ENCODE measurements at places on chromosomes 11 and 22.

DNA sequence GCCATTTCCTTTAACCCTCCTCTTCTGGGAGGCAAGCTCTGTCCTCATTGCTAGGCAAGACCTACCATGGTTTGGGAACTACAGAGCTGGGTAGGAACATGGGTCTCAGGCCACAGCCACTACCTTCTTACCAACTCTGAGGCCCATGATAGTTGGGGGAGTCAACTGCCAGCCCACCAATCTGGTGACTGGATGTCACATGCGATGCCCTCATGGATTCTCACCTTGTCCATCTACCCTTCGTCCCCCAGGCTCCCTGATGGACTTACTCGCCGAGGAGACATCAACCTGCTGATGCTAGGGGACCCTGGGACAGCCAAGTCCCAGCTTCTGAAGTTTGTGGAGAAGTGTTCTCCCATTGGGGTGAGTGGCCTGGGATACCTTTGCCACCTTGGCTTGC lies 13.7 kb downstream of the MCM5 start:
- DNase-seq, result no peak

DNA sequence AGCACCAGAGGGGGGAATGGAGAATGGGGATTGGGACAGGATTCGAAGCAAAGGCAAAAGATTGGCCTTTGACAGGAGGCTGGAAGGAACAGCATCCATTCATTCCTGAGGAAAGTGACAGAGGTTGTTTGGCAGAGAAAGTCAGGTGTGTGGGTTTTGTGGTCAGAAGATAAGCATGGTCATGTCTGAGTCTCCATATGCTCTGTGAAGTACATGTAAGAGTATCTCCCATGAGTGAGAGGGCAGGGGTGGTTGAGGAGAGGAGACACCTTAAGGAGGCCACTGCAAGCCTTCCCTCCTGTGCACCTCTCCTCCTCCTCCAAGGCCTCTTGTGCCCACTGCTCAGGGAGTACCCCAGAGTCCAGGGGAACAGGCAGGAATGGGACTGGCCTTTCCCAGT lies 1.9 kb upstream of the NLRP10 start:
- DNase-seq, result no peak

DNA sequence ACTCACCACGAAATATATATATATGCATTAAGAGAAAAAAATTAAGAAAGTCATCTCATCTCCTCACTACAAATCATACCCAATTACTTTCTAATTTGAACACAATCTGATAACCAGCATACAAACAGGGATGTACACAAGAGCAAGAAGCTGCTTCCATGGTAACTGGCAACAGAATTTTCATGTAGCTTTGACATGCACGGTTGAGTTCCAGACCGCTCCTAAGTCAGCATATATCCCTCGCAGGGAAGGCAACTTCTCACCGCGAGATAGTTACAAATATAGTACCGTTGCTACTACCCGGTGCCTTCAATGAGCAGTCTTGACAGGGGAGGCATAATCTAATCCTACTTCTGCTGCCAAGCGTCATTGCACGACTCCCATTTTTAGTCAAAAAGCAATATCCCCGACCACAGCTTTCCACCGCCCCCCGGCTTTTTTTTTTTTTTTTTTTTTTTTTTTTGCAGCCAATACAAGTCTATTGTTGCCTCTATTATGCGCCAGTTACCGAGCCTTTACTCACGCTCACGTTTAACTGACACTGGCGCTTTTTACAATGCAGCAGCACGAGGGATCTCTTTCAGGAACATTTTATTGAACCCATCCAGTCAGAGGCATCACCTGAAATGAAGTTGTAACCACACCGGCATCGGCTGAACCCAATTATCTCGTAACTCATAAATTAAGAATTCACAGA lies 2.2 kb downstream of the CADM1 start:
- no peak for DNase-seq

DNA sequence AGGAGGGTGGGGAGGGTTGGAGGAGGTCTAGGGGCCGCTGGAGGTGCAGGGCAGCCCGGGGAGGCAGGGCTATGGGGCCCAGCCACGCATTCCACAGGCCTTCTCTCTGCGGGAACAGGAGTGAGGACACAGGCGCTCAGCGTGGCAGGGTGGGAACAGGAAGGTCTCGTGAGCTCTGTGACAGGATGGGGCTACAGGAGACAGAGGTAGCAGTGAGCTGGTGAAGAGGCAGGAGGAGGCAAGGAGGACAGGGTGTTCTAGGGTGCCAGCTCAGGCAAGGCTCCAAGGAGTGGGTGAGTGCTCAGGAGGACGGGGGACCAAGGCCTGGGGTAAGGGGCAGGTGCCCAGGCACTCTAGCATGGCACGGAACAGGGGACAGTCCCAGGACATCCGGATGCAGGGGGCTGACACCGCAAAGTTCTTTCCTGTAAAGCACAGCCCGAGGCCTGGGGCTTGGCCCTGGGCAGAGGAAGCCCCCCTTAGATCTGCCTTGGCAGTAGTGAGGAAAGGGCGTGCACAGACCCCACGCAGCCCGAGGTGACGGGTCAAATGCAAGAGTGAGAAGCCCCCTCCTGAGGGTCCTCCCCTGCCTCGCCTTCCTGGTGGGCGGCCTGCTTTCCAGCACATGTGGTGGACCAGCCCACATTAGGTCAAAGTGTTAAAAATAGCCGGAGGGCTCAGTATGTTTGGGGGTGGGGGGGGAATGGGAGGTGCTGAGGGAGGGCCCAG lies 4.7 kb upstream of the NEAT1 start:
- peak; percentile 39 for DNase-seq

GRCh38 chr11:122874991-122875390 lies 7.6 kb upstream of the JHY start:
- no peak for DNase-seq

- no peak for DNase-seq
Measured at GRCh38 chr11:7657306-7658025, 15.8 kb downstream of the CYB5R2 start.

DNA sequence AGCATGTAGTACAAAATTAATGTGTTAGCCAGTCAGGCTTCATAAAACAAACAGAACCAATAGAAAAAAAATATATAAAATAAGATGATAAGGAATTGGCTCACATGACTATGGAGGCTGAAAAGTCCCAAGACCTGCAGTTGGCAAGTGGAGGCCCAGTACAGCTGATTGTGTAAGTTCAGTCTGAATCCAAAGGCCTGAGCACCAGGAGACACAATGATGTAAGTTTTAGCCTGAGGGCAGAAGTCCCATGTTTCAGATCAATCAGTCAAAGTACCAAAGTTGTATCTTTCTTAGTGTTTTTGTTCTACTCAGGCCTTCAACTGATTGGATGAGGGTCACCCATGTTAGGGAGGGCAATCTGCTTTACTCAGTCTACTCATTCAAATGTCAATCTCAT lies 14.3 kb upstream of the OR10D3 start:
- no peak for DNase-seq

DNA sequence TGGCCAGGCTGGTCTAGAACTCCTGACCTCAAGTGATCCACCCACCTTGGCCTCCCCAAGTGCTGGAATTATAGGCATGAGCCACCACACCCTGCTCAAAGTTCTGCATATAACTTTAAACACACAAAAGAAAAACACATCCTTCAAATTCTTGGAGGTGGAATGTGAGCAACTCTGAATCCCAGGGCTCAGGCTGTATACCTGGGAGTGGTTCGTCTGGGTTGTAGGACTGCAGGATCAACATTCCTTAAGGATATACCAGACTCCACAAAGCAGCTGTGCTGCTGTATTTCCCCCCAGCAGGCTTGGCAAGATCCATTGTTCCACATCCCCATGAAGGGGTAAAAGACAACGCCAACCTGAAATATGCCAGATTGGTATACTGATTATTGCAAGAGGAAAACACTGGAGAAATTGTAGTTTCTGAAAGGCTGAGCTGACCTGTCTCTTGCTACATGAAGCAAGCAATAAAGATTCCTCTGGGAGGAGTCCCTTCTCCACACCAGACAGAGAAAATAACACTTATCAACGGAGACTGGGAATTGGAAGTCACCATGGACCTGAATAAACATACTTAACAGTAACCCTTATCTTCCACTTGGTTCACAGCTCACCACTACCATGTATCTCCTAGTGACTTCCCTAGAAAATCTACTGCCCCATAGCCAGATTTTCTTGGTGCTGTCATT lies 12.2 kb upstream of the RPS3 start:
- no peak for DNase-seq

GRCh38 chr11:20669820-20670684 lies 666 bp downstream of the NELL1 start:
- no peak for DNase-seq

DNA sequence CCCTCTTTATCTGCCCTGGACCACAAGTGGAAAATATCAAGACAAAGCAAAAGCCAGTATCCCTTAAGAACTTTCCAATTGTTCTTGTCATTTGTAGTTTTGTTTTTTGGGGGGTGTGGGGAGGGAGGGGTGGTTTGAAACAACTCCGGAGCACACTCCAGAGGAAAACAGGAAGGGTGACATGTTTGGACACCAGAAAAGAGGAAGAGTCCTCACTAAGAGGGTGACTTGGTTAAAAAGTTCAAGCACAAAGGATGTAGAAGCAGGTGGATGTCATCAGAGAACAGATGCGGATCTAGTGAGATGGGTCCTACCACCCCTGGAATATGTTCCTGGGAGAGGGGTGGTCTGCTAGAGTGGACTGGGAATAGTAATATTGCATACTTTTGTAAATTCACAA lies 25.8 kb downstream of the ADAMTS8 start:
- no peak for DNase-seq

DNA sequence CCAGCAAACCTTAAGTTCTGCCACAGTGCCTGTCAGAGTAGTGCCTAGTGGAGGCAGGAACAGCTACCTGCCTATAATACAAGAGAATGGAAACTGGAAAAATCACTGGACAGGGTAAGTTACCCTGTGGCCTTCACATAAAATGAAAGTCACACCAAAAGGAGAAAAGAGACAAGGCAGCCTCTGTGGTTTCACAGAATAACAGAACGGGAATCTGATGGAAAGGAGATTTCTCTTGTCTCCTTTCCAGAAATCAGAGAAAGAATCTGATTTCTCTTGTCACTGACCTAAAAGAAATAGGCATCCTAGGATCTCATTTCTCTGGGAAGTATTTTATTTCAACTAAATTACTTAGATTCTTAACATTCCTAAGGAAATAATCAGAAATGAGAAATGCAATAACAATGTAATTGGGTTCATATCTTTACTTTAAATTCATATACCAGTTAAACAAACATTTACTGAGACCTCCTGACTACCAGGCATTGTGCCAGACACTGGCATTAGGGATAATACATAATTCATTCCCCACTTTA lies 41.6 kb downstream of the PRCP start:
- no peak for DNase-seq

DNA sequence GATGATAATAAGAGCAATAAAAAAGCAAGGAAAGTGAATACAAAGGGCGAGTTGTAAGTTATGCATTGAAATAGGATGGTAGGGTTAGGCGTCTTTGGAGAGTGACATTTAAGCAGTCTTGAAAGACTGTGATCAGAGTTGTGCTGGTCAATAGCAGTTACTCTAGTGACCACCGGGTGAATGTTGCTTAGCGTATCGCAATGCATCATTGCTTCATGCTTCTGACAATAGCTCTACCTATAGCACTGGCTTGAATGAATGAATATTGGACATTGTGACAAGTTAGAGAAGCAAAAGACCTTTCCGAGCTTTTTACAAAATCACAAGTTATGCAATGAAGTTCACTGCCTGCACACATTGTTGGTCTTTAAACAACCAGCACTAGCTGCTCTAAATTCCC lies 7.7 kb upstream of the OR8B12 start:
- DNase-seq, result no peak

- no peak for DNase-seq
Measured at GRCh38 chr11:128053981-128054931, 533.1 kb downstream of the ETS1 start.

Data from central memory CD4-positive, alpha-beta T cell (primary cell).